ENCODE measurements at places on chromosomes 7 and 10. TPM values are rescaled to one million over a fixed set of nuclear protein-coding genes. Genes with fewer than 3 reads are reported as not detected.

DNA sequence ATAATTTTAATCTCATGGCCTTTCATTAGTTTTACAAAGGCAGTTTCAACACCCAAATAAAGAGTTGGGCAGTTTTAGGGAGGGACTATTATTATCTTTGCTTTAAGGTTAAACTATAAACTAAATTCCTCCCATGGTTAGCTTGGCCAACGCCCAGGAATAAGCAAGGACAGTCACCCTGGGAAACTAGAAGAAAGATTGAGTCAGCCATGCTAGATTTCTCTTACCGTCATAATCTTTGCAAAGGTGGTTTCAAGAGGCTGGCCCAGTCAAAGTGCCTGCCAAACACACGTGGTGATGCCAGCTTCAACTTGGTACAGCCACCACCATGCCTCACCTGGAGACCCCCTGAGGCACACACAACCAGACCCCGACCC lies 317.4 kb upstream of the SP8 start:
- ATAC-seq, result no peak

DNA sequence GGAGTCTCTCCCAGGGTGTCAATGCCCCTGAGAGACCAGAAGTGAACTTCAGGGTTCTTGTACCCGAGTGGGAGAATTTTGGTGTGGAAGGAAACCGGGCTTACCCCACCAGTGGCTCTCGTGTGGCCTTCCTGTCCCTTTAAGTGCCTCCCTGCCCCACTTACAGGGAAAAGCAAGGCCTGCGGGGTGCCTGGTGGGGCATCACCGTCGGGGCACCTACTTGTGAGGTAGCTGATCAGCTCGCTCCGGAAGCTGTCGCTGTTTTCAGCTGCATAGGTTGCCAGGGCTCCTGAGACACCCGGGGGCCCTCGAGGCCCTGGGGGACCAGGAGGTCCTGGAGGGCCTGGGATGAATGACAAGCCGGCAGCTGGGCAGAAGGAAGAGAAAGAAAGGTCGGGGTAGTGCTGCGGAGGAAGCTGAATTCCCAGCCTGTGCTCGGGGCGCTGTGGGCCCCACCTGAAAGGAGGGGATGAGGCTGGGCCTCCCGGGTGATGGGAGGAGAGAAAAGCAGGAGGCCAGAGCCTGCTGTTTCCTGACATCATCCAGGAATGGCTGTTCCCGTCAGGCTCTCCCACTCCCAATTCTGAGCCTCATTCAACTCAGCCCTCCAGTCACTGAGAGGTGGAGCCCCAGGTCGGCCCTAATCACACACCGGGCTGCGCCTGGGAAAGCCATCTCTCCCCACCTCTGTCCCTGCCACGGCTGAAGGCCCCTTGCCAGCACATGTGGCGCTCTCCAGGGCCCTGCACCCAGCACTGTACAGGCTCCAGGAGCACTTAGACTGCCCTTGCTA lies 51.1 kb downstream of the COL17A1 start:
- no peak for ATAC-seq

DNA sequence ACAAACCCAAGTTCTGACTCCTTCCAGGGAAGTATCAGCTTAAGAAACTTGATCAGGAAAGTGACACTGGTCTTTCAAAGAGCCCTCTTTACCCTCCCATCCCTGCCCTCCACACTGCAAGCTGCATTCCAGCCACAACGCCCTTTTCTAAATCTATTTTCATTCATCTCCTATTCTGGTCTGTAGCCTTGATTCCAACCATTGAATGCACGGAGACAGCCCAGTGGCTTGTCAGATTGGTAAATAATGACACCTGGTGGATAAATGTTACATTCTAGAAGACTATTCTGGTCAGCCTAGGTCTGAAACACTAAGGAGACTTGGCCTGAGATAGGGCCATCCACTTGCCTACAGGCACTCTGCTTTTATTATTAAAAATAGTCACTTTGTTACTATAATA lies 20.9 kb downstream of the MORN4 start:
- ATAC-seq, result peak; percentile 92

DNA sequence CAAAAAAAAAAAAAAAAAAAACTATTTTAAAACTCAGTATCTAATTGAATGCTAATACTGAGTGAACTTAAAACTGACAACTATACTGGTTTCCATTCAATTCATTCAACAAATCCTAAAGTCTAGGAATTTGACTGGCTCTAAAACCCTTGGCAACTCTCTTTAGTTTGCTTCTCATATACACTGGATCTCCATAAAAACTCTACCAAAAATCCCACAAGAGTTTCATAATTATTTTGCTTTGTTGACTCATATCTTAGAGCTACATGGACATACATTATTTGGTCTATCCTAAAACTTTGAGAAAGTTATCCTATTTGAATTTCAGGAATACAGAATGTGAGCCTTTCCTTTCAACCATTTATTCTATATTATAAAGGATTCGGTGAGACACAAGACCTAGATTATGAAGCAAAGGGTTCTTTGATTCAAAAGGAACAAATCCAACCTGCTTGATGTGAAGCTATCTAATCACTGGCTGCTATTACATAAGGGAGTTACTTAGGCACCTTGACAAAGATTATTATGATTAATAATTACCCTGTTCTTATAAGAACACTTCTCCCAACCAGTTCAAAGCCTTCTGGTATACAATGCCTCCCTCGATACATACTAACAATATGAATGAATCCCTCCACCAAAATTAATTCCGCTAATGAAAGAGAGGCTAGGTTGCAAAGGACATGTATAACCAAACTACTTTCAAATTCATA lies 15.8 kb upstream of the KMT2E start:
- ATAC-seq, result no peak

GRCh38 chr10:71657604-71658466 lies 61.7 kb downstream of the C10orf105 start:
- ATAC-seq, result no peak

GRCh38 chr7:3607847-3608246 lies 306.8 kb downstream of the SDK1 start:
- ATAC-seq, result no peak

DNA sequence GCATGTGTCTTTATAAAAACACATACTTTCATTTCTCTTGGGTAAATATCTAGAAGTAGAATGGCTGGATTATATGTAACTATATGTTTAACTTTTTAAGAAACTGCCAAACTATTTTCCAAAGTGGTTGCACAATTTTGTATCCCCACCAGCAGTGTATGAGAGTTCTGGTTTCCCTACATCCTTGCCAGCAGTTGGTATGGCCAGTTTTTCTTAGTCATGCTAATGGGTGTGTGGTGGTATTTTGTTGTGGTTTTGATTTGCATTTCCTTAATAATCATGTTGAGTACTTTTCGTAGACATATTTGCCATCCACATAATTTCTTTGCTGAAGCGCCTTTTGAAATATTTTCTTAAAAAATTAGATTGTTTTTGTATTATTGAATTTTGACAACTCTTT lies 60.3 kb downstream of the NEUROG3 start:
- ATAC-seq, result no peak

- ATAC-seq, result no peak
These were observed 2.5 kb downstream of the HOXA1 start for GRCh38 chr7:27093184-27093895.

DNA sequence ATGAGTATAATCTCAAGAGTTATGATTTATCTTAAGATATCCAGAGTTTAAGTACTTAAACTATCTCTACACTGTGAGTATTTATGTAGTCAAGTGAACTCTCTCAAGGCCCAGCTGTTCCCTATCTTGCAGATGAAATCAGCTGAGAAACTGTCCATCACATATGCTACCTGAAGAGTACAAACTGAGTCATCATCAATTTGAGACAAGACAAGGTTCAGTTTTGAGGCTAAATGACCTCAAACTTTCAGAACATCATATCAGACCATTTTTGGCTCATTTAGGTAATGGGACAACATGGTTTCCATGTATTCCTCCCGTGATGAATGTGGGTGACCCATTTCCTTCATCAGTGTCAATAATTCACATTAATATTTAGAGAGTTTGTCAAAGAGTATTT lies 53.1 kb upstream of the AUTS2 start:
- ATAC-seq, result no peak

GRCh38 chr10:99531026-99531695 lies 1.6 kb upstream of the NKX2-3 start:
- no peak for ATAC-seq

DNA sequence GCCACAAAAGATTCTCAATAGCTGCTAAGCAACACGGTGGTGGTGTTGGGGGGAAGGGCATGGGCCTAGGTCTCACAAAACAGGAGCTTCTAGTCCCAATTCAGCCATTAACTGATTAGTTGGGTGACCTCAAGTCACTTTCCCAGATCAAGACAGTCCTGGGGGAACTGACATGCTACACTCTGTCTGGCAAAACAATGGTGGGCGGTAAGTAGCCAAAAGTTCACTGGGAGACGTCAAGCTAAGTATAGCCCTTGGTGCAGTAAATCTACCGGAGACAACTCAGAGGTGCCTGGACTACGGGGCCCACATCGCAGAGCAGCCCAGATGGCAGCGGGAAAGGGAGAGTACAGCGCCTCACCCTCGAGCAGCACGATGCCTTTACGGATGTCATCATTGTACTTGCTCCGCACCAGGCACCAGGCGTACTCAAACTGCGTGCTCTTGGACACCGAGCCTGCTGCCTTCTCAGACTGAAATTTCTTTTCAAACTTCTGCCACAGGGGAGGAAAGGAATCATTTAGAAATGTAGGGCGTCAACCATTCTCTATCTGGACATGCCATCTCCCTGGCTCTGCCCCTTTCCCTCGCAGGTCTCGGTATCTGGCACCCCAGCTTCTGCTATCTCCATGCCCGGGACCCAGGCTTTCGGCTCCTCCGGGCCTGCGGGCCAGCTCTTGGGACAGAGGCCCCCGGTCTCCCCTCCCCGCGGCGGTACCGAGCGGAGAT lies 1.1 kb downstream of the FIS1 start:
- ATAC-seq, result no peak

DNA sequence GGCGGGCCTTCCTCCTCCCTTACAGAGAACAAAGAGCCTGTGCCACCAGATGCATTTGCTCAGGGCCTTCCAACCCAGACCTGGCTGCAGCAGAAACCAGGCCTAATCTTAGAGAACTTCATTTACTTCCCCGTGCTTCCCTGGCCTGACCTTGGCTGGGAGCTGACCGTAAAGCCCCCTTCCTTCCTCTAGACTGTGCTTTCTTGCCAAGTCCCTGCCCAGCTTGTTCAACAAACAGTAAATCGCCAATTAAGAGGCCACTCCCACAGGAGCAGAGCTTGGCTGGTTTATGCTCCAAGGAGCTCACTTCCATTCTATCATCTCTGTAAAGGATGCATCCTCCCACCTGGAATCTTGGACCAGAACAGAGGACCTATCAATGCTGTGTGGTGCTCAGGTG lies 110.9 kb downstream of the COL13A1 start:
- ATAC-seq, result no peak

- no peak for ATAC-seq
These were observed 183.0 kb downstream of the THSD7A start for GRCh38 chr7:11648980-11649379.

The PDZD7 gene
- not detected for total RNA-seq

The EPO gene
- total RNA-seq, result not detected

The TRIM4 gene
- 27.2 TPM for total RNA-seq

Data from gastroesophageal sphincter (tissue), 4 donors.